HAP-1 (cell line): ENCODE measurements at places on chromosomes 3 and 15.

GRCh38 chr3:137946356-137946973 is 63.5 kb upstream of the CLDN18 start:
- peak; percentile 78 for DNase-seq

GRCh38 chr3:9149566-9149965 is 99.9 kb downstream of the SRGAP3 start:
- DNase-seq, result no peak

- DNase-seq, result no peak
Observed at GRCh38 chr3:46283881-46284450, 41.7 kb downstream of the CCR3 start.

- no peak for DNase-seq
Observed at GRCh38 chr15:71435552-71435951, 320.3 kb downstream of the THSD4 start.

- DNase-seq, result no peak
Observed at GRCh38 chr3:106126846-106127235, 258.0 kb upstream of the CBLB start.

DNA sequence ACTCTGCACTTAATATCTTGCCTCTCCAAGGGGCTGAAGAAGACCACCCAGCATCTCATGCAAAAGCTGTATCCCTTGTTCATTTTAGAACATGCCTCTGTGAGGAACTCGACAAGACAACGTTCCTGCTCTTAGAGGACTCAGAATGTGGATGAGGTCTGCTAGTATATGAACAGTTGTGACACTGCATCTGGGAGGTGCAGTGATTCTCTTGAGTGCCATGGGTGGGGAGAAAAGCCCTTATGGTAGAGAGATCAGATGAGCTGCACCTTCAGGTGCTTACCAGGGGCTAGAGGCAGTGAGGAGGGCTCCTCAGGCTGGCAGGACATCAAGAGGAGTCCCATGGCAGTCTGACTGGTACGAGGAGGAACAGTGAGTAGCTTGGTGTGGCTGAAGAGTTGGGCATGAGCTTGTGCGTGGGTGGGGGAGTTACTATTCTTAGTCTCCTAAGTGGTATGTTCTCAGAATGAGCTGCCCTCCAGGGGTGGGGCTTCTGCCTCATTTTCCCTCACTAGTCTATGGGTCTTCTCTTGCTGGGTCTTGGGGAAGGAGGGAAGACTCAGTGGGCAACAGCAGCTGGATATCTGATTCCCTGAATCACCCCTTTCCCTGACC is 56.7 kb upstream of the ATP2B2 start:
- no peak for DNase-seq

DNA sequence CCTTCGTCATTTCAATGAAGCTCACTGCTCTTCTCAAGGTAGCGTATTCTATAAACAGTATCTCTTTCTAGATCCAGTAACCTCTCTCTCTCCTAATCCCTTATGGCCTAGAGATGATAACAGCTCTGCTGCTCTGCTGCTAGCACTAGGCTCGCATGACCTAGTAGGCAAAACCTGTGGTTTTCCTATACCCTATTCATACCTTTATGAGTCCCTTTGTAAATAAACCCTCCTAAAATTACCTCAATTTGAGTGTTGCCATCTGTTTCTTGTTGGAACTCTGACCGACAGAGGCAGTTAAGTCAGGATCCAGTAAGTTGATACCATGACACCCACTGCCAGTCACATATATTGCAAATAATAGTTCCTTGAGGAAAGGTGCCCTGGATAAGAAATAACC is 7.3 kb downstream of the CCDC14 start:
- no peak for DNase-seq

- no peak for DNase-seq
Observed at GRCh38 chr3:114650808-114651207, 357.0 kb downstream of the TIGIT start.

- DNase-seq, result no peak
Observed at GRCh38 chr3:192064959-192065358, 604.0 kb downstream of the PYDC2 start.

- no peak for DNase-seq
Observed at GRCh38 chr3:50133283-50133615, 21.9 kb upstream of the SEMA3F start.
